ENCODE measurements at places on chromosomes 2 and 18. TPM values are rescaled to one million over a fixed set of nuclear protein-coding genes. Genes with fewer than 3 reads are reported as not detected.

The GPC1 gene
- 155 TPM for total RNA-seq

GRCh38 chr2:24909555-24910177 is 10.4 kb downstream of the ADCY3 start:
- H3K27me3 ChIP-seq: peaks cover 2% of the 10 kb centered on the region
- H3K4me3 ChIP-seq: no peak overlapping the region

The CHRNA1 gene
- 161 TPM for total RNA-seq

DNA sequence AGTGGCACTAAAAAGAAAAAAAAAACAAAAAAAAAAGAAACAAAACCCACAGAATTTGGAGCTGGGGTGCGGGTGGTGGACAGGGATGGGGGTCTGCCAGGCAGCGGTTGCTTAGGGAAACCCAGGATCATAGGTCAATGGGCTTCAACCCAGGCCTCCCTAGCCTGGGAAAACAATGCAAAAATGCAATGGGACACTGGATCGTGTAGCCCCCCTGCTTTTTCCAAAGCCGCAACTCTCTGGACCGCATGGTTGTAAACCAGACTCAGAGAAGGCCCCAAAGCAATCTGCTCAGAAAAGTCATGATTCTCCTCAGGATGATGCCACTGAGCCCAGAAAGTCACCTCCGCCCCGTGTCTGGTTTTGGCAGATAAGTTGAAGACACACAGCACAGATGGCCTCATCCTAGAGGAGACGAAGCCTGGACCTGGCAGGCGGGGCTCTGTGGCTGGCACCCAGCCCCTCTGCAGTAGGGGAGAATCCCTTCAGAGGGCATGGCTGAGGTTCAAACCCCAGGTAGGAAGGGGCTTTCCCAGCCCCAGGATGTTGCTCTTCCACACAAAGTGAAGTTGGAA is 5.1 kb downstream of the DLX2 start:
- no peak overlapping the region for H3K27ac ChIP-seq
- H3K27me3 ChIP-seq: peaks cover 35% of the 10 kb centered on the region
- no peak overlapping the region for H3K4me3 ChIP-seq
- no peak for DNase-seq
- H3K4me1 ChIP-seq: peaks cover 11% of the 10 kb centered on the region

The HOXD12 gene
- not detected for total RNA-seq

DNA sequence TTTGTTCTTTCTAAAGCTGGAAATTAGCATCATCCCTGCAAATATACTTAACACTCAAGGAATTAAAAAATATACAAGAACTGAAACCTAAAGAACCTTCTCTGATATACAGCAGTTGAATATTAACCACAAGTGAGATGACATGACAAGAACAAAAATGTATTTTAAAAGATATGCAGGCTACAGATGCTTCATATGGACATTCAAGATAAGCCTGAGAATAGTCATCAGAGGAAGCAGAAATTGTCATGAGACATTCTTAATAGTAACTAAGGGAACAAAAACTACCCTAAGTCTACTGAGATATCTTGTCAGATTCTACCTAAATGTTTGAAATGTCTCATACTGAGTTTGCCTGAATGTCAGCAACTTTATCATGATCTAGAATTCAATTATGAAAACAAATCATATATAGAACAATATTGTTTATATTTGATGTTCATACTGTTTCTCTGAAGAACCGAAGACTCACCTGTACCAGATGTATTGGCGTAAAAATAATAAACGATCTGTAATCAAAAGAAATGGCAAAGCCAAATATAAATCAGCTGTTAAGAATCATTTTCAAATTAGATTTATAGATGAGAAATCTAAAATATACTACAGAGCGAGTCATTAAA is 4.7 kb downstream of the NBAS start:
- no peak for DNase-seq
- H3K27ac ChIP-seq: no peak overlapping the region
- H3K27me3 ChIP-seq: peaks cover 5% of the 10 kb centered on the region
- no peaks in the 10 kb centered on the region for H3K36me3 ChIP-seq

DNA sequence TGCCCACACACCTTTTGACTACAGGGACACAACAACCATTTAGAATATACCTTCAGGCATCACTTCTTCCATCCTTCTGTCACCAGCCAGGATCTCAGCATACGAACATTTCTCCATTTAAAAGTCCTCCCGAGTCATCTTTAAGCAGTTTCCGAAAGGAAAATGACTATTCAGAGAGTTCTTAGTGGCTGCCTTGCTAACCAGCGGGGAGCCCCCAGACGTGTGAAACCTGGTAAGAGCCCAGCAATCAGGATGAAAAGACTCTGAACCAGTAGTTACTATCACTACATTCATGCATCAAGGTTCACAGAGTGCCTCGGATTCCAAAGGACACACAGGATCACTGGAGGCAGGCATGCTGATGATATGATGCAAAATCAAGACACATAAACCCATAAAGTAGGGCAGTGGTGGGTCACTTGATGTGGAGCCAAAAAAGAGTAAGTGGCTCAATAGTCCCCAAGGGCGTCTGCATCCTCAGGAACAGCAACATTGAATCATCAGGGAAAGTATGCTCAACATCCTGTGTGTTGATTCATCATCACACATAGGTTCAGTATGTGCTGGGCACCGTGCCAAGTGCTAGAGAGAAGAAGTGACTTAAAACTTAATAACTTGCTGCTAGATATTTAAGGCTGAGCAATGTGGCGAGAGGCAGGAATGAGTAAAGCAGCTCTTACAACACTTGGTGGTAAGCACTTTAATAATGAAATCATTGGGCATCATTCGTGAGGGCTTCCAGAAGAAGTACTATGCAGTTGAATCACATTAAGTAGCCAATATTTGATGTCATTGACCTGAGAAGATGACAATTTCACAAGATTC is 4.4 kb downstream of the CCL20 start:
- H3K27me3 ChIP-seq: peaks cover 2% of the 10 kb centered on the region
- no peaks in the 10 kb centered on the region for H3K4me1 ChIP-seq
- DNase-seq: no peak
- H3K4me3 ChIP-seq: no peak overlapping the region
- H3K36me3 ChIP-seq: no peaks in the 10 kb centered on the region

DNA sequence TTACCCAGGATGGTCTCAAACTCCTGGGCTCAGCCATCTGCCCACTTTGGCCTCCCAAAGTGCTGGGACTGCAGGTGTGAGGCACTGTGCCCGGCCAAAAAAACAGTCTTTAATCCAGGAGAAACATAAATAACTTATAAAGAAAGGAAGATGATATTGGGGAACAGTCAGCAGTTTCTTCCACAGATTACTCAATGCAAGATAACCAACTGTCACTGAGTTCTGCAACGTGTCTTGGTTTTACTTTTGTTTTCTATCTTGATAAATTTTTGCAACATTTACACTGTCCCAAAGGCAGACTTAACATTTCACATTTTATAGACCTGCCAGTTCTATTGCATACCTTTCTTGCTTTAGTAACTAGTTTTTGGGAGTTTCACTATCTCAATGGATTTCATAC is 71.1 kb downstream of the ANKRD44 start:
- no peaks in the 10 kb centered on the region for H3K27me3 ChIP-seq
- H3K4me3 ChIP-seq: no peak overlapping the region
- DNase-seq: no peak

Data from glutamatergic neuron (in vitro differentiated cells).